ENCODE measurements at places on chromosomes 2 and 18. TPM values are rescaled to one million over a fixed set of nuclear protein-coding genes. Genes with fewer than 3 reads are reported as not detected.

WDCP gene
- 13.5 TPM for total RNA-seq

ERBB4 gene
- total RNA-seq, result 0.42 TPM

RHOB gene
- 89.1 TPM for total RNA-seq

ASB18 gene
- not detected for total RNA-seq

SP140 gene
- total RNA-seq, result under 0.01 TPM
